ENCODE measurements at places on chromosomes 12 and 14.

GRCh38 chr14:59803052-59803540 is 67.5 kb downstream of the RTN1 start:
- DNase-seq = no peak

- no peak for DNase-seq
These were observed 2.6 kb upstream of the LRRC10 start for GRCh38 chr12:69613351-69613750.

- no peak for DNase-seq
These were observed 13.2 kb upstream of the ITPK1 start for GRCh38 chr14:93128725-93129459.

DNA sequence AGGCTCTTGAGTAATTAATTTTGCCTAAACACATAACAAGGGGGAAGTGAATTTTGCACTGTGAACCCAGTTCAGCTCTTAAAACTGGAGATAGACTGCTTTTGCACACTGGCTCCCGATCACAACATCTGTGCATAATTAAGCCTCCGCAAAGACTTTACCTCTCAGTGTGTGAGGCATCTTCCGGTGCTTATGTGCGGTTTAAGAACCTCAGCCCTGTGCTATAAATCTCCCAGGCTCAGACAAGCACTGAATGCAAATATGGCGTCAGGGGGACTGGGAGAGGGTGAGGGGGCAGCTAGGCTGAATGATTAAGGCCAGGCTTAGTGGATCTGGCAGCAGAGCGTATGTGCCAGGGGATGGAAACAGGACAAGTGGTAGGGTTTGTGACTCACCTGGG is 103.3 kb downstream of the ADCK1 start:
- DNase-seq = no peak

Measured in stimulated activated CD4-positive, alpha-beta T cell treated with anti-CD3 and anti-CD28 coated beads, Interleukin-15, amount 100 ng/mL, for 48 hours (primary cell).